DMS153 (cell line): ENCODE measurements at places on chromosomes 1 and 21.

DNA sequence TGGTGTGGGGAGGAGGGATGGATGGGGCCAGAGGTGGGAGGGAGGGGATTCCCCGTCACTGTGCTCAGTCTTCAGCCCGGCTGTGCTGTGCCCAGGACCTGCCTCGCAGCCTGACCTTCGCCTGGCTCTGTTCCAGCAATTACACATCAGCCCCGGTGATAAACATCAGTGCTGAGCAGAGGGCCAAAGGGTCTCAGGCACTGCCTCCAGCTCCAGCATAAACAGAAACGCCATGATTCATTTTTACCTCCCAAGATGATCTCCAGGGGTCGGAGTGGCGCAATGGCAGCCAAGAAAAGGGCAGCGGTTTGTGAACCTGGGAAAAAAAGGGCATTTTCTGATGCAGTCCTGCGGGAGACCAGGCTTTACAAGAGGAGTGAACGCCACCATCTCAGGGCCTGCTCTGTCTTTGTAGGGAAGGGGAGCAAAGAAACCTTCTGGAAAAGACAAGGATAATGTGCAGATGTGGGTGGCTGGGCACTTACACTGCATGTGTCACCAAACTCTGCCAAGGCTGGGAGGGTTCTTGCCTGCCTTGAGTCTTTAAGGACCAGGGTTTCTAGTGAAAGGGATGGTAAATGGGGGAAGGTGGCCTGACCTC, 28.1 kb downstream of the SHISA4 start:
- DNase-seq: peak; percentile 21

GRCh38 chr1:54363925-54364324, 42.3 kb downstream of the SSBP3 start:
- no peak for DNase-seq

GRCh38 chr21:42209801-42210479, 9.0 kb upstream of the ABCG1 start:
- DNase-seq: peak; percentile 49

DNA sequence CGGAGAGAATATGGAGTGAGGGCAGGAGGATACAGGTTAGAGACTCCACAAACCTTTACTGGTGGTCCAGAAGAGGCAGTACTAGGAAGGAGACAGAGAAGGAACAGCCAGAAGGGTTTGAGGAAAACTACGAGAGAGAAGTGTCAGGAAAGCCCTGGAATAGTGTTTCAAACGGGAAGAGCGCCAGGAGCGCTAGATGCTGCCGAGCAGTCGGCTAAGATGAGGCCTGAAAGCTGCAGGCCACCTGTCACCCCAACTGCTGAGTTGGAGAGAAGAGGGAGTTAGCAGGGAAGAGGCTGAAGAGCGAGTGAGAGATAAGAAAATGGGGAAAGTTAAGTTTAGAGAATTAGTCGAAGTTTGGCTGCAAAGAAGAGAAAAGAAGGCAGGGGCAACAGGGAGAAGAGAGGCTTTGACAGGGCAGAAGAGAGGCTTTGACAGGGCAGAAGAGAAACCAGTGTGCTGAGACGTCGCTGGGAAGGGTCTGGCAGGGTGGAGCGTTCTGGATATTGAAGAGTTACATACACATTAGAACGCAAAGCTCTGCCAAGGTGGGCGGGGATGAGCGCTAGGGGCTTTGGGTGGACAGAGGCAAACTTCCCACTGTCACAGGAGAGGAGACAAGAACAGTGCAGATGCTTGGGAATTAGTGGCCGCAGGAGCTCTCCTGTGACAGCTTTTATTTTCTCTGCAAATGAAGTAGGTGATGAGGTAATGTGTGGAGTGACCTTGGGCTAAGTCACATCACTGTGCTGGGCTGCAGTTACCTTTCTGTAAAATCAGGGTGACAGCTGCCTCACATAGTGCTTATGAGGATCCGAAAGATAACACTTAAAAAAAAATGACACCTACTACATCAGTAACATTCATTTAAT, 31.2 kb downstream of the PCSK9 start:
- no peak for DNase-seq

DNA sequence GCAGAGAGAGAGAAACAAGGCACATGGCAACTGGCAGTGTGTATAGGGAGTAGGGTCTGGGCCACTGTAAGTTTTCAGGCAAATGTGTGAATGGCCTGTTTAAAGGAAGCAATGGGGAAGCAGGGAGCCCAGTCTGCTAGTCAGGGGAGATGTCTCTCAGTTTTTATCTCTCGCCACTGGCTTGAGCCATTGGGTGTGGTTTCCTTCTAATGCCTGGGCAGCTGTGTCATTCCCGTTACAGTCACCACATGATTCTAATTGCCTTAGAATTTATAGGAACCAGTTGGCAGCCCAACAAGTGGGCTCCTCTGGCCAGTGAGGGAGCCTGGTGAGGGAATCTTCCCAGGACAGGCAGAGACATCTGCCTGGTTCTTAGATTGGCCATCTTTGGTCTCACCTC, 182.4 kb downstream of the DISC1 start:
- DNase-seq: no peak

GRCh38 chr1:205183676-205184335, 27.7 kb downstream of the DSTYK start:
- no peak for DNase-seq

- DNase-seq: no peak
Observed at GRCh38 chr1:6386371-6386949, 7.1 kb downstream of the ACOT7 start.

GRCh38 chr1:109493805-109494539, at the start of gene CYB561D1:
CYB561D1 (plus strand) TSS chr1:109494094; CDS start chr1:109494140, 46 bp downstream.
- peak; percentile 45 for DNase-seq

- no peak for DNase-seq
Observed at GRCh38 chr1:5991381-5992025, 722 bp downstream of the NPHP4 start.

DNA sequence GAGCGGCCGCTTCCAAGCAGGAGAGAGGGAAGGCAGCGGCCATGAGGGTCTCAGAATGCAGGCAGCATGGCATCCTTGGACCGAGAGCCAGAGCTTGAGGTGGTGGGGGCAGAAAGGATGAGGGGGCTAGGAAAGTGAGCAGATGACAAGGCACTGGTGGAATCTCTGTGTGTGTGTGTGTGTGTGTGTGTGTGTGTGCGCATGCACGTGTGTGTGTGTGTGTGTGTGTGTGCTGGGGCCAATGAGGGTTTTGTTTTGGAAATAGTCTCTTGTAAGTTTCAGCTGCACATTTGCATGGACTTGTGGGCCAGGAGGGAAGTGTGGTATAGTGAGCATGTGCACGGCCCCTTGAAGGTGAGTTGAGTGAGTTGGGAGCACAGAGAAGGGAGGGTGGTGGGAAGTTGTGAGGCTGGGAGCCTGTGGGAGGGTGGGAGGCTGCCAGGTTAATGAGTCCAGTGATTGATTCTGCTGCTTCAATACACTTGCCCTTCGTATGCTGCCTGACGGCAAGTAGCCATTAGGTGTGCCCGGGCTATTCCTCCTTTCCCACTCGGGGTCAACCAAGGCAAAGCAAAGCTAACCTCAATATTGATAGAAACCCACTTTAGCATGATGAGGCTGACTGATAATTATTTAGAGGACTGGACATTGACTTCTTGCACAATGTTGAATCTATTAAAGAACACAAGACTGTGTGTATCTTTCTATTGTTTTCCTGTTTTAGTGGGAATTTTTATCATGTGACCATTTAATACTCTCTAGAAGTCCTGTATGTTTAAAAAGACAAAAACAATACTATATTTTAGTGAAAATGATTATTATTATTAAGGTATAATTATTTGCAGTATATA, 80.3 kb downstream of the PROX1 start:
- no peak for DNase-seq

- DNase-seq: no peak
Observed at GRCh38 chr1:218447010-218447689, 102.0 kb downstream of the TGFB2 start.

GRCh38 chr1:243727503-243728203, 122.4 kb downstream of the AKT3 start:
- DNase-seq: no peak

- no peak for DNase-seq
Observed at GRCh38 chr1:94622757-94623156, 81.2 kb upstream of the F3 start.

DNA sequence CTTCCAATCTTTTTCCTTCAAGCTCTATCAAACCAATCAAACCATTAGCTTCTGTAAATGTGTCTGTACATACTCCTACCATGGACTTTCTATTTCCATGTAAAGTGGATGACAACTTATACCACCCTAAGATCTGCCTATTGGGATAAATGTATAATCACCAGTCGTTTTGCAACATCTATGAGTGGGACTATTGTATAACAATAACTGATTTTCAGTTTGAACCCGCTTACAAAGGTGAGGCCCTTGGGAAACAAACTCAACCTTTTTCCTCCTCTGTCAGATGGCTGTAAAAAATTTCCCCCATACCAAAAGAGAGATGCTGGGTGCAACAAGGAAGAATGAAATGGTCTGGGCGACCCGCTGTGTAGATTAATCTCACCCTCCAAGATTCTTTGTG, 399.1 kb upstream of the ADAMTS5 start:
- no peak for DNase-seq

DNA sequence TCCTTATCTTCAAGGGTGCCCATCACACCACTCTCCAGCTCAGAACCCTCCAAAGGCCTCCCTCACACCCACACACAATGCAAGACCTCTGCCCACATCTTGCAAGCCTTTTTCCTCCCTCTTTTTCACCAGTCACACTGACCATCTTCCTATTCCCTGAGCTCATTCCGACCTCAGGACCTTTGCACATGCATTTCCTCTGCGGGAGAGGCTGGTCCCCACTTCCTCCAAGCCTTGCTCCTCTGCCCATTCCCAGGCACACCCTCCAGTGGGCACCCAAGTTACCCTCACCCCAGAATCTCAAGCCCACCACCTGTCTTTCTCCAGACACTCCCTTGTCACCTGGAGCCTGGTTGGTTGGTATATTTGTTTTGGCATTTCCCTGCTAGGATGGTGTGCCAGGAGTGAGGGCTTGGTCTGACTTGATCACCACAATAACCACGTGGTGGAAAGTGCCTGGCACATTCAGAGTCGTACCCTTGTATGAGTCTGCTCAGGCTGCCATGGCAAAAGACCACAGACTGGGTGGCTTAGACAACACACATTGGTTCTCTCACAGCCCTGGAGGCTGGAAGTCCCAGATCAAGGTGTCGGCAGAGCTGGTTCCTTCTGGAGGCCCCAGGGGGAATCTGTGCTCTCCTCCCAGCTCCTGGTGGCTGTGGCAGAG, 13.2 kb downstream of the MX2 start:
- no peak for DNase-seq

DNA sequence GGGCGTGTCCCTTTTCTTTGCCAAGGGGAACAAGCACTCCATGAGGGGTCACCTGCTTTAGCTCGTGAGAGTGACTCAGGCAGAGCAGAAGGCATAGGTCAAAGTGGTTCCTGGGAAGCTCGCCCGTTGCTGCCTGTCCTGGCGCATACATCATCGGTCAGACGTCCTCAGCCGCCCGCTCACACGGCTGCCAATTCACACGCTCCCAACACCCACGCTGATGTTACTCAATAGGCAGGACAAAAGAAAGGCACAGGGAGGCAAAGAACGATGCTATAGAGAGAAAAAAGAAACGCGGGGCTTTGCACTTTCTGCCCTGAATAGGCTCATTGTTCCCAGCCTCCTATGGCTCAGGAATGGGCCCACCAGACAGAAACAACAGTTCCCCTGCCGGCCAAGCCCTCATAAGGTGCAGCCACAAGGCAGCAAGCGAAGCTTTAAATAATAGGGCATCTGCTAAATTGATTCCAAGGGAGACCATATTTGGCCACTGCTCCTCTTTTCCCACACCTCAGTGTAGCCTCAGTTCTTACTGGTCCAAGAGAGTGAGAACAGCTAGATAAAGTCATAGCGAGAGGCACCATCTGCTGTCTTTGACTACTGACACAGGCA, 38.7 kb downstream of the VTCN1 start:
- no peak for DNase-seq

GRCh38 chr21:34670220-34670961, 1.6 kb downstream of the CLIC6 start:
- DNase-seq: no peak

DNA sequence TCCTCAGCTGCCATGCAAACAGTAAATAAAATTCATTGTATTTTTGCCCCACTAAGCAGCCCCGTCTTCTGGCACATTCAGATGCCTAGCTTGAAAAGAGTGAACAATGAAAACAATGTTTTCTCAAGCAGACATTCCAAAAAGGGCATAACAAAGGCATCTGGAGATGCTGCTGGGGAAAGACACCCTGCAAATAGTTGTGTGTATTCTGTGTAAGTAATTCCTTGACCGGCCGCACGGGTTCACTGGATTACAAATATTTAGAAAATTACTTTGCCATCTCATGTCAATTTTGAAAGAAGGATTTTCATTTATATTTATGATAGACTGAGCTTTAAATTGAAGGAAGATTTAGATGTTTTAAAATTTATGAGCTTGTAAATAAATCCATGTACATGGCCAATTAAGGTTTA, 142.2 kb downstream of the SLC45A1 start:
- no peak for DNase-seq
